ENCODE measurements at places on chromosomes 7 and 10.

DNA sequence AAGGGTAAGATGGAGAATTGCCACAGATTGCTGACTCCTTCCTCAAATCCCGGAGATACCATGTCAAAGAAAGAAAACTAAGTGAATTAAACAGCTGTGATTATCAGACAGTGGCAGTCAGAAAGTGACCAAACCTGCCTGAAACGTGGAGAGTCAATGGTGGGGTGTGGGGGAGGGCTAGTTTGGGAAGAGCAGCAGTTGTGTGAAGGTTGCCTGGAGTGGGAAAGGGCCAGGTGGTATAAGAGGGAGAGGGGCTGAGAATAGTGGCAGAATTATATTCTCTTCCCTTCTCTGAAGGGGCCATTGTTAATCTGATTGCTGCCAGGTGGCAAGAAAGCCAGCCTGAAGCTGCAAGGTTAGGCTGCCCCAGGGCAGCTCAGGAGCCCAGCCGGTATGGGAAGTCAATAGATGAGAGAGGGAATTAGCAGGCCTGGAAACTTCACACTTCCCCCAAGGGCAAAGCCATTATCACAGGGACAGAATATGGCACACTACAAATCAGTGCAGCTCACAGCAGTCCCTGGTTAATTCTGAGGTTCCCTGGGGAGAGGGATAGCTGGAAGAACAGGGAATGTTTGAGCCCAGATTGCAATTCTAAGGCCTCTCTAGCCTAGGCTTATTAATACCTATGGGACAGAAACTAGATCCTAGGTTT, 83.9 kb upstream of the ITGB1 start:
- no peak for DNase-seq

DNA sequence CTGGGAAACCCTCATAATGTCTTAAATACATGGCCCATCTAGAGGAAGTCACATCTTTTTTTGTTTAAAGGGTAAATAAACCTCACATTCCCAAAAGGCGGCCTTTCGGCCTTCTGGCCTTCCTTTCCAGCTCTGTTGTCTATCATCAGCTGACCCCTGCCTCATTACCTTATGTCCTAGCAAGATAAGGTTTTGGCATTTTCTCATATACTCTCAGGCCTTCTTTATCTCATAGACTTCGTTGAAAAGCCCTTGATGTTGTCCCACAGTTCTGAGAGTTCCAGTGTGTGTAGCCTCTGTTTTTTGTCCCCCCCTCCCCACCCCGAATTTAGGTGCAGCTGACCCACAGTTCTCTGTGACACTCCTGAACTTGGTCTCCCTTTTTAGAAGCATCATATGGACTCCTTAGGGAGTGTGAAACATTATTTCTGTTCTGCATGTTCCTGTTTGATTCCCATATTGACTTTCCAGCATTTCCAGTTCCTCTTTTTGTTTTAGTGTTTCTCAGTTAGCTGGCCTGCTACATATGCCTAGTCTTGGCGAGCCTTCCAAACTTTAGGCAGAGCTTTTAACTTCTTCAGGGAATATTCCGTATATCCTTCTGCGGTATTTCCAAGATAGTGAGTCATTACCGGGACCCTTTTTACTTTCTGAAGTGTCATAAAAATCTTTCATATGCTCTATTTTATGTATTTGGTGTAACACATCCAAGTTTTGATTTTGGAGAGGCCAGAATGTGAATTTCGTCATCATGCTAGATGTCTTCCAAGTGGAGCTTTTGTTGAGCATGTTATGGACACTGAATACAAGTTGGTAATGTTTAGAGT, 138.5 kb downstream of the LRRC4 start:
- no peak for DNase-seq

DNA sequence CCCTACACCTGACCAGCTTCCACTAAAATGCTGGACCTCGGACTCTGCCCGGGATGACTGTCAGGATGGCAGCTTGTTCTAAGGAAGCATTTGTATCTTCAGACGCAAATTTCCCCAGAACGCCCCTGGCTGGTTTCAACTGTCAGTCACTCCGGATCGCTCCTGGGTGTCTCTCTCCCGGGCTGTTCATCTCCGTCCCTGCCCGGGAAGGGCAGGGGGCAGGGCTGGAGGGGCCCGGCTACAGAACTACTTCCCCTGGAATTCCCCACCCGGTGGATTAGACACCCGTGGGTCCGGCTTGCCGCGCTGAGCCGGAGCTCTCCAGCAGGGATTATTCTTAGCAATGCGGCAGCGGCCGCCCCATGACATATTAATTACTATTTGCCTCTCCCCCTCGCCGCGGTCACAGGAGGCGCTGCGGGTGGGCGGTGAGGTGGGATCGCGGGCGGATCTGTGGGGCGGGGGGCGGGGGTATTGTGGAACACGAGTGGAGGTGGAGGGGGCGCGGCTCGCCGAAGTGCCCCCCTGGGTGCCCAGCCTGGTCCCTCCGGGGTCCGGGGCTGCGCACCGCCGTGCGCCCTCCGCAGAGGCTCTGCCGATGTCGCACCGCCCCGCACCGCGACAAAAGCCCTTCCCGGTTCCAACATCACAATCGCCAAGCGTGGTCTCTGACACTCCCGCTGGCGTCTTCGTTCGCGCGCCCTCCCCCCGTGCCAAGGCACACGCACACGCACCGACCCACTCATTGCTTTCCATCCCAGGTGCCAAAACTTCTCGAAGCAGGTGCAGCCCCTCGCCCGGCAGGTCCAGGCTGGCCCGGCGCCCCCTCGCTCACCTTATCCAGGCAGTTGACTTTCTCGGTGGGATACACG, 276.1 kb upstream of the NEBL start:
- no peak for DNase-seq

- no peak for DNase-seq
Observed at GRCh38 chr7:157526005-157526912, 189.5 kb downstream of the DNAJB6 start.

GRCh38 chr10:43225787-43226153, 41.1 kb downstream of the RASGEF1A start:
- no peak for DNase-seq

- no peak for DNase-seq
Observed at GRCh38 chr7:31955021-31955420, 115.2 kb downstream of the PDE1C start.

DNA sequence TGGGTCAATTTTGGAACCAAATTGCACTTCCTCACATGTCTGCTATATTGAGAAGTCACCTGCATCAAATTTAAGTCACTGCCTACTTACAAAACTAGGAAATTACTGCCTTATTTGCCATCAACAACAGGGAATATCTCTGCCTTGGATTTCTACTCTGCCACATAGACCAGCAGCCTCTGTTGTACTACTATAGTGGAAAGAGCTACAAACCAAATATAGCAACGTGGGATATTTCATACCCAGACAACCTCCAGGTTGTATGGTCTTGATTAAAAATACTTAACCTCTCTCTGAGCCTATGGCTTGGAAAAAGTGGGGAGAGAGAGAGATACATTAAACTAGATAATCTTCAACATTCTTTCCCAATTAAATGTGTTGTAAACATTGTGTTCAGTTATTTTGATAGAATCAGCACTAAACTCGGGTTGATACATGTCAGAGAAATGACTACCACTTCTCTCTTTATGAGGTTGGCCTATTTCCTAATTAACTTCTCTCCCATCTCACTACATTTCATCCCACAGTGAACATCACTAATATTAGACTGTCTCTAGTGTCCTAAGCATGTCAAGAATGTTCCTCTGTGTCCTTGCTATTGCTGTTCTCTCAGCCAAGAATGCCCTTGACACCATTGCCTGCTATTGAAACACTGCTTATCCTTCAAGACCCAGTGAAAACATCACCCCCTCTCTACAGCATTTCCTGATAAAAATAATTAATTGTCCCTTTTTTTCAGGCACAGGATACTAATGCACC, 421.2 kb downstream of the IPMK start:
- DNase-seq, result no peak

DNA sequence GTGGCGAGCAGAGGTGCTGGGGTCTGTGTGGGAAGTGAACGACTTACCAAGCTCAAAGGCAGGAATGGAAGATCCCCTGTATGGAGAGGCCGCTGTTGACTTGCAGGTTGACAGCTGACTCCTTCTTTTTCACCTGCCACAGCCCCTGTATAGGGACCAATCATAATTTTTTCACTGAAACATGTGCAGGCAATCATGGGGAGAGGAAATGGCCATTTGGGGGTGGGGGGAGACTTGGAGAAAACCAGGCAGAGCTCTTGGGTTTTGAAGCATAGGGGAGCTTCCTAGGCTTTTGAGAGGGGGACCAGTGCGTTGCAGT, 101.4 kb downstream of the WDR37 start:
- DNase-seq, result no peak

DNA sequence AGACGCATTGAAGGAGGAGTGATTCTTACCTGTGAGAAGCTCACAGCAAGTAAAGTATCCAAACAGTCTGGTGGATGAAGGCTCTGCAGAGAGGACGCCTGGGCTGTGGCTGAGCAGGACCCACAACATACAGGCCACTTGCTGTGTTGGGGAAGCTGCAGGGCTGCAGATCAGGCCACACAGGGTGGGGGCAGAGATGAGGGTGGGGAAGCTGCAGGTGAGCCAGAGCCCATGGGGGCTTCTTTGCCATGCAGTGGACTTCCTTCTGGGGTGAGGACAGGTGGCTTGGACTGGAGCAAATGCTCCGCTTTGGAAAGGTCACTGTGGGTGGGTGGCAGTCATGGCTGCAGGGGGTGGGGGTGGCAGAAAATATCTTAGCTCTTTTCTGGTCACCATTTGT, 214.8 kb downstream of the GLRX3 start:
- no peak for DNase-seq

GRCh38 chr10:132430861-132431271, 33.9 kb downstream of the PWWP2B start:
- no peak for DNase-seq

GRCh38 chr7:129616530-129616929, 5.0 kb downstream of the NRF1 start:
- DNase-seq, result no peak

GRCh38 chr7:103715376-103716120, 269.5 kb upstream of the SLC26A5 start:
- DNase-seq, result no peak

GRCh38 chr10:79078367-79079053, 9.7 kb downstream of the ZMIZ1 start:
- no peak for DNase-seq

GRCh38 chr10:51204701-51205100, 130.4 kb downstream of the PRKG1 start:
- no peak for DNase-seq
